ENCODE measurements at places on chromosomes 3 and 15.

- no peak for DNase-seq
Observed at GRCh38 chr15:94485148-94485719, 253.9 kb downstream of the MCTP2 start.

DNA sequence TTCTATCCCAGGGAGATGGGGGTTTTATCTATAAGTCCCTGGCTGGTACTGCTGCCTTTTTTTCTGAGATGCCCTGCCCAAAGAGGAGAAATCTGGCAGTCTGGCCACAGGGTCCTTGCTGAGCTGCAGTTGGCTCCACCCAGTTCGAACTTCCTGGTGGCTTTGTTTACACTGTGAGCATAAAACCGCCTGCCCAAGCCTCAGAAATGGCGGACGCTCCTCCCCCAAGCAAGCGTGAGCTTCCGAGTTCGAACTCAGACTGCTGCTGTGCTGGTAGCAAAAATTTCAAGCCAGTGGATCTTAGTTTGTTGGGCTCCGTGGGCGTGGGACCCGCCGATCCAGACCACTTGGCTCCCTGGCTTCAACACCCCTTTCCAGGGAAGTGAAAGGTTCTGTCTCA is 126.8 kb upstream of the SUCLG2 start:
- no peak for DNase-seq

- DNase-seq = no peak
Observed at GRCh38 chr3:136734382-136735070, 17.7 kb downstream of the STAG1 start.

DNA sequence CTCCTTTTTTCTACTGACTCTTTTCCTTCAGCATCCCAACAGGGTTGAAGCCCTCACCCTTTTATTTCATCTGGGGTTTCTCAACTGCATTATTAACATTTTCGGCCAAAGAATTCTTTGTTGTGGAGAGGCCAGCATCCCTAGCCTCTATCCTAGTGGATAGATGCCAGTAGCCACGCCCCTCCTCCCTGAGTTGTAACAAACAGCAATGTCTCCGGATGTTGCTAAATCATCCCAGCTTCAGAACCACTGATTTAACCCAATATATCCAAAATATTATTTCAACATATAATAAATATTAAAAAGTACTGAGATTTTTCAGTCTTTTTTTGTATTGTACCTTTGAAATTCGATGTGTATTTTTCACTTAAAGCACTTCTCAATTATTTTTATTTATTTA is 2.0 kb upstream of the RNF111 start:
- DNase-seq = no peak

DNA sequence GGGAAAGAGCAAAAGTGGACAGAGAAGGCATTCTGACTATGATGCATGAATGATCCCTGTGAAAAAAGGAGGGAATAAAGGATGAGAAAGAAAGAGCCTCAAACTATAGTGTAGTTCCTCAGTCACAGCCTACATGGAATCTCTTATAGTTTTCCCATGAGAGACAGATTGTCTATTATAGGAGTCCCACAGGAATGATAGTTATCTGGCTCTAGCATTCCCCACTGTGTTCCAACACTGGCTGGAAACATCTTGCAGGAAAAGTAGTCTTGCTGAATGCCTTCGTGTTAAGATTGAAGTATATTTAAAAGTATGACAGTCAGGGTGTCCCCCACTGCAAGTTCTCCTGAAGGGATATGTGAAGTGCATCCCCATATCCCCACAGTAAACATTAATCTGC is 641.5 kb upstream of the NECTIN3 start:
- no peak for DNase-seq
